ENCODE measurements at places on chromosomes 1 and 21. TPM values are rescaled to one million over a fixed set of nuclear protein-coding genes. Genes with fewer than 3 reads are reported as not detected.
A peak's percentile ranks its signal among the peaks of the same experiment; 100 is the strongest.

DNA sequence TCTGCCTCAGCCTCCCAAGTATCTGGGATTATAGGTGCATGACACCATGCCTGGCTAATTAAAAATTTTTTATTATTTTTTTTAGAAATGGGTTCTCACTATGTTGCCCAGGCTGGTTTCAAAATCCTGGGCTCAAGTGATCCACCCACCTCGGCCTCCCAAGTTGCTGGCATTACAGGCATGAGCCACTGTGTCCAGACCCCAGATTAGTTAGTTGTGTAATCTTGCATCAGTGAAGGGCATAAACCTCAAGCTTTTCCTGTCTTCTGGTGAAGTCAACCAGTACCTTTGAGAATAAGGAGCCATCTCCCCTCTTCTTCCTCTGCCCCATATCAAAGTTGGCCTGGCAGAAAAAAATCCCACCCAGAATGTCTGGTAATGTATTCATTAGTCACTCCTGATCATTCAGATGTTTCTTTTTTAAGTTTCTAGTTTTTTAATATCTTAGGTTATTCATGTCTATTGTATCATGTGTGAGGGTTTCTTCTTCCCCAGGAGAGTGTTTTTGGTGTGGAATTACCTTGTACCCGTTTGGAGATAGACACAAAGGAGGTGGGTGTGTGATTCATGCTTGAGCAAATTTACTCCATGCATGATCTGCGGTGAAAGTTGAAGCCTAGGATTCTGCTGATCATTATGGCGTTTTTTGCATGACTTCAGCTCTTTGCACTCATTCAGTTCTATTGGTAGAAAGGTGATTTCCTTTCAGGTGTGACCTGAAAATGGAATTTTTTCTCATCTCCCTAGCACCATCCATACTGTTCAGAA, 144.0 kb downstream of the FMN2 start:
- peak; percentile 47 for DNase-seq

- no peak for DNase-seq
Observed at GRCh38 chr1:197145446-197146024, 934 bp downstream of the ASPM start.

Gene PAQR6
- total RNA-seq = 0.43 TPM

Gene SLAMF9
- total RNA-seq = not detected

- DNase-seq = no peak
Observed at GRCh38 chr1:12037486-12038355, 18.4 kb downstream of the MIIP start.

DNA sequence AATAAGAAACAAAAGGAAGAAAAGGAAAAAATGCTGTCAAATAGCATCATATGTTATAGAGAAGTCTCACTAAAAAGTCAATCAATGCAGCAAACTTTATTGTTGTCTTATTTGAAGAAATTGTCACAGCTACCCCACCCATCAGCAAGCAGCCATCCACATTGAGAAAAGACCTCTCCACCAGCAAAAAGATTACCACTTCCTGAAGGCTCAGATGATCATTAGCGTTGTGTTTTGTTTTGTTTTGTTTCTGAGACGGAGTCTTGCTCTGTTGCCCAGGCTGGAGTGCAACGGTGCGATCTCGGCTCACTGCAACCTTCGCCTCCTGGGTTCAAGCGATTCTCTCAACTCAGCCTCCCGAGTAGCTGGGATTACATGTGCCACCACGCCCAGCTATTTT, 29.0 kb downstream of the ATP2B4 start:
- no peak for DNase-seq

Gene GNG4
- total RNA-seq = 7.3 TPM

DNA sequence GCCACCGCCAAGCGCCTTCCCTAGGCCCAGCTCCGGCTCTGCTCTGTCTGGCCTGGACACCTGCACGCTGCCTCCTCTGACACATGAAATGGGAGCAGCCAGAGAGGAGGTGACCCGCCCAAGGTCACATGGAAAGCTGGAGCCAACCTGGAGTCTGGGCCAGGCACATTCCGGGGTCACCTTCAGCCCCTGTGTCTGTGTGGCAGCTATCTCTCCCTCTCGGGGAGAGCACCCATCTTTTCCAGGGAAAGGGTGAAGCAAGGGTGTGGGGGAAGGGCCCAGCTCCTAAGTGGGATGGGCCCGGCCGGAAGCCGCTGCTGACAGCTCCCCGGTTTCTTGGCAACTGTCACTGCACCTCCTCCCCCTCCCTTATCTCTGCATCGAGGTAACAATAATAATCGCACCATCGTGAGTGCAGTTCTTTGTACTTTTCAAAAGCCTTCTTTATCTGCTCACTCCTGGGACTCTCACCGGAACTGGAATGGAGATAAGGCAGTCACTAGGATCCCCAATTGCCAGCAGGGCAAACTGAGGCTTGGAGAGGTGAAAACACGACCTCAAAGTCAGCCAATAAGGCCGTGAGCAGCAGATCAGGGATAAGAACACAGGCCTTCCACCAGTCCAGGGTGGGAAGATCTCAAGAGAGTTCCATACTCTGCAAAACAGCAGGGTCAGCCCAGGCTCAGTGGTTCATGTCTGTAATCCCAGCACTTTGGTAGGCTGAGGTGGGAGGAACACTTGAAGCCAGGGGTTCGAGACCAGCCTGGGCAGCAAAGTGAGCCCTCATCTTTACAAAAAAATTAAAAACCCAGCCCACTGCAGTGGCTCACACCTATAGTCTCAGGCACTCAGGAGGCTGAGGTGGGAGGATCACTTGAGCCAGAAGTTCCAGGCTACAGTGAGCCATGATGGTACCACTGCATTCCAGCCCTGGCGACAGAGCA, 36.9 kb downstream of the RAP1GAP start:
- no peak for DNase-seq

DNA sequence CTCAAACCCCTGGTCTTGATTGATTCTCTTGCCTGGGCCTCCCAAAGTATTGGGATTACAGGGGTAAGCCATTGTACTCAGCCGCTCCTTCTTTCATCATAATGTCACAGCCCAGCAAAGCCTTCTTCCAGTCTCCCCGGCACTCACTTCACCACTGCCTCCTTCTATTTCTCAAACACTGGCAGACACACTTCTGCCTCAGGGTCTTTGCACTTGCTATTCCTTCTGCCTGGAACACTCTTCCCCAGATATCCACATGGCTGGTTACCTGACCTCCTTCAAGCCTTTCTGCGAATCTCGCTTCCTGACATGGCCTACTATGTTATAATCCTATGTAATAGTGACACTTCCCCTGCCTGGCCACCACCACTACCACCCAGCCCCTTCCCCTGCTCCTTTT, 7.2 kb upstream of the SLC9A1 start:
- DNase-seq = no peak

DNA sequence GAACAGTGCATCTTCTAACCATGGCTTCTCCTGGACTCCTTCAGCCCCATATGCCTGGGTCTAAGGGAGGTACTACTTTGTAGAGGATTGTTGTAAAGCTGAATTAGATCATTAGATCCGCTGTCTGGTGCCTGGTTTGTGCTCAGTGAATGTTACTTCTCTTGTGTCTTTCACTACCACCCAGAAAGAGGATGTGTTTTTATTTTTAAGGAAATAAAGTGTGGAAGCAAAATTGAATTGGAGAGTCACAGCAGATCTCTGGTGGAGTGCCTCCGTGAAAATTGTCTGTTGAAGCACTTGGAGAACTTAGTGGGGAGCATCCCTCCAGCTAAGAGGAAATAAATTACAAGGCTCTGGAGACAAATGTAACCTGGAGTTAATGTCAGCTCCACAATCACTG, 101.8 kb upstream of the ARTN start:
- no peak for DNase-seq

GRCh38 chr21:26806801-26807295, 38.4 kb downstream of the ADAMTS1 start:
- no peak for DNase-seq

Gene IRF6
- 0.32 TPM for total RNA-seq

GRCh38 chr1:145955436-145955835, 2.4 kb downstream of the LIX1L start:
- DNase-seq = no peak

DNA sequence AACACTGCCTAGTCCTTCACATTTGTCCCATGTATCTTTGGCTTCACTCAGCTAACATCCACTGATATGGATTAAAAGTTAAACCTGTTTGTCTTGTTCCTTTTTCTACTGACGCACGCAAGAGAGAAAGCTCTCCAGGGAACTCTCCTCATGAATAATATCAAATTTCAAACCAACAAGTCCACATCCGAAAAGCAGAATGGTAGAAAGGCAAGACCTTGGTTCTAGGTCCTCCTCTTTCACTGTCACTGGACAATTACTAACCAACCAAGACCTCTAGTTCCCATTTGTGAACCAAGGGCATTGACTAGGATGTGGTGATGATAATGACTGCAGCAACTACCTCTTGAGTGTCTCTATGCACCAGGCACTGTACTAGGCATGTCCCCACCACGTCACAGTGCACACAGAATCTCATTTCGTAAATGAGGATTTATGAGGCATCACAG, 8.4 kb downstream of the PLPP3 start:
- DNase-seq = peak; percentile 39

- DNase-seq = no peak
Observed at GRCh38 chr1:27778056-27778455, 5.0 kb downstream of the STX12 start.
